ENCODE measurements at places on chromosomes 2 and 18.

DNA sequence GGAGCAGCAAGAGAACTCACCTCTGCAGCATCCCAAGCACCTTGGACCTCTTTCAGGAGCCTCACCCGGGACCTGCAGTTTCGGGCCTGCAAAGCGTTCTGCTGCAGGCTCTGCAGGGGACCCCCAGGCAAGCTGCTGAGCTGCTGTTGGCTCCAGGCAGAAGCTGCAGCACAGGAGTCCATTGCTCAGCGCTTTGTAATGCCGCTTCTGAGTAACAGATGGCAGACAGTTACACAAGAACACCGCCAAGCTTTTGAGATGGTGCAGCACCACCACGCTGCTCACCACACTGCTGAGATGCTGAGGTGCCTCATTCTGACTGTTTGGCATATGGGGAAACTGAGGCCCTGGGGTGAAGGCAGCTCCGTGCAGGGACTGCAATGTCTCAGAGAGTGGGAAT lies 1.9 kb upstream of the GALNT14 start:
- DNase-seq = no peak

GRCh38 chr2:68418855-68419254 lies 48.2 kb downstream of the FBXO48 start:
- no peak for DNase-seq

DNA sequence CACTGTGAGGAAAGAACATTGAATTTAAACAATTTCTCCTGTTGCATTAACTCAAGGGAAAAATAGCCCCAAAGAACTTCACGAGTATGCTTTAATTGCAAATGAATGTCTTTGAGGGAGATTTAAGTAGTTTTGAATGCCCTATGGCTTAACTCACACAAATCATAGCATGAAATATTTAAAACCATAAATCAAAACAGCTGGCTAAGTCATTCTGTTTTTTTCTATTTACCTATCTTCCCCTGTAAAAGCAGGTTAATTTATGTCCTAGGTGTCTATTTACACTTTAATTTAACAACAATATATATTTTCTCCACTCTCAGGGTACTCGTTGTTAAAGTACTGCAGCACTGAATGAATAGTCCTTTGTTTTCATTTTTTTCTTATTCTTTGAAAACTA lies 118.8 kb upstream of the PIEZO2 start:
- DNase-seq = no peak

GRCh38 chr2:127961729-127962128 lies 66.1 kb downstream of the SAP130 start:
- no peak for DNase-seq

DNA sequence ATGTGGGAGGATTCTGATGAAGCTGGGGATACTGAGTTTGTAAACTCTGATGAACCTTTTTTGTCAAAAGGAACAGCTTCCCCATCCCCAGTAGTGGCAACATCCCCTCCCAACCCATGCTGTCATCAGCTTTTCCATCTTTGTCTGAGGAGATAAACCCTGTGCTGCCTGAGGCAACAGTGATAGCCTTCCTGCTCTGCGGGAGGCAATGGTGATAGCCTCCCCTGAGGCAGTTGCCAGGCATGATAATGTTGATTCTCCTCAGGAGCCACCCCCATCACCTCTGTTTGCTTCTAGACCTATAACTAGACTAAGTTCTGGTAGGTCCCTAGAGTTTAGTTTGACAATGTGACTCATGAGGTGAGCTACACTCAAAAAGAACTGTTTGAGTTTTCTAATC lies 97.5 kb downstream of the ERBB4 start:
- no peak for DNase-seq

DNA sequence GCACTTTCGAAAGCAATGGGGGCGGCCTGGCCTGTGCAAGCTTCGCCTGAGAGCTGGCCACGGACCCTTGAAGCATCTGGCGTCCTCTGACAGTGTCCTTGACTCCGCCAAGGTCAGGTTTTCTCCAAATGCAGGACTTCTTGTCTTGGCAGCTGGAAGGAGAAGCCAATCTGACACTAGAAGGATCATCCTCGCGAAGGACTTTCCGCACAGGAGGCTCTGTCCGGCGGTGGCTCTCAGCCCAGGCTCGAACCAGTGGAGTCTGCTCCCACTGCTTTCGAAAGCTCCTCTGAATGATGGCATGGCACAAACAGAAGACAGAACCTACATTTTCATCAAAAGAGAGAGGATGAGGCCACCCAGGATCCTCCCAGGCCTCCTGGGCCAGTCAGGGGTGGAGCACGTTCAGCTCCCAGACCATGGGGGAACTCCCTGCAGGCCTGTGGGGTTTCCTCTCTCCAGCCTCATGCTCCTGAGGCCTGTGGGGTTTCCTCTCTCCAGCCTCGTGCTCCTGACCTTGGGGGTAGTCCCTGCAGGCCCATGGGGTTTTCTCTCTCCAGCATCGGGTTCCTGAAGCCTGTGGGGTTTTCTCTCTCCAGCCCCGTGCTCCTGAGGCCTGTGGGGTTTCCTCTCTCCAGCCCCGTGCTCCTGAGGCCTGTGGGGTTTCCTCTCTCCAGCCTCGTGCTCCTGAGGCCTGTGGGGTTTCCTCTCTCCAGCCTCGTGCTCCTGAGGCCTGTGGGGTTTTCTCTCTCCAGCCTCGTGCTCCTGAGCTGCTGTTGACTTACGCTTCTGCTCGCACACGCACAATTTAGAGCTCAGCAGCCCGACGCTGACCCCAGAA lies 396.5 kb upstream of the SALL3 start:
- no peak for DNase-seq

DNA sequence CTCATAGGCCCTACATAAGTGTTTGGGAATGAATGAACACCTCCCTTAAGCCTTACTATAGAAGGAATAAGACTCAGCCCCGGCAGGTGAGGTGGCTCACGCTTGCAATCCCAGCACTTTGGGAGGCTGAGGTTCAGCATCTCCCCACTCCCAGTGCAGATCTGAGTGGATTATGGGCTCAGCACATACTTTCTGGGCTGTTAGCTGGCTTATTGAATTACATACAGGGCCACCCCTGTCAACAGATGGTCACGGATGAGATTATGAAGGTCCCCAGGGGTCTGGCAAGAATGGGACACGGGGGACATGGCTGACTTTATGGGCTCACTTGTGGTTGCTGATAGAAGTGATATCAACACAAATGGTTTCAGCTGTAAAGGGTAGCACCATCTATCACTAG lies 322.3 kb downstream of the TSN start:
- DNase-seq = no peak

DNA sequence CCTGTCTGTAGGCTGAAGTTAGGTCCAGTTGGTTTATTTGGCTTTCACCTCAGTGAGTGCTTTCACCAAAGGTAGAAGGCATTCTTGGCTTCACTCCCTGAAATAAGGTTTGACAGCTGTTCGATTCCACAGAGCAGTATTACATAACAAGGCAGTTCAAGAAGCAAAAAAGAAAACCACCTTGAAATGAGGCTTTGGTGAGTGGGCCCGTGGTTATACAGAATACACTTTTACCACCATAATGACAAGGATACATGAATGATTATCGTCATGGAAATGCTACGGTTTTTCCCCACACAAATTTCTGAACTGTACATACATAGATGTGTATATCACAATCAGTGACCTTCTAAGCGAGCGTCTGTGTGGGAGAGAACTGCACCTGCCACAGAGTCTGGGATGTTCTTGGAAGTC lies 80.0 kb upstream of the CHRNA1 start:
- DNase-seq = peak; percentile 26

- no peak for DNase-seq
Measured at GRCh38 chr2:199739413-199740110, 111.4 kb downstream of the FTCDNL1 start.

DNA sequence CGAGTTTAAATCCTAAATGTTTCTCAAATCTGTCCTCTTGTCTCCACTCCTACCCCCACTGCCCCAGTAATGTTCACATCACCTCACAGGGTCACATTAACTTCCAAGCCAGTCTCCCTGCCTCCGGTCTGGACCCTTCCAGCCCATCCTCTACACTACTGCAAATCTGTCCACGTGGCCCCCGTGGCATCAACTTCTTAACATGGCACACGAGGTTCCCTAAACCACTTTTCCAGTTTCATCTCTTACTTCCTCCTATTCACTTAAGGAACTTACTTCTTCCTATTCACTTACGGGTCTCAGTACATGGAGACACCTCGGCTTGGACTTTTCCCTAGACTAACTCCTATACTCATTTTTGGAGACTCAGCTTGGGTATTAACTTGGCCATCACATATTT lies 27.0 kb downstream of the MRPL33 start:
- no peak for DNase-seq

- DNase-seq = no peak
Measured at GRCh38 chr2:136342138-136342537, 224.2 kb upstream of the CXCR4 start.

DNA sequence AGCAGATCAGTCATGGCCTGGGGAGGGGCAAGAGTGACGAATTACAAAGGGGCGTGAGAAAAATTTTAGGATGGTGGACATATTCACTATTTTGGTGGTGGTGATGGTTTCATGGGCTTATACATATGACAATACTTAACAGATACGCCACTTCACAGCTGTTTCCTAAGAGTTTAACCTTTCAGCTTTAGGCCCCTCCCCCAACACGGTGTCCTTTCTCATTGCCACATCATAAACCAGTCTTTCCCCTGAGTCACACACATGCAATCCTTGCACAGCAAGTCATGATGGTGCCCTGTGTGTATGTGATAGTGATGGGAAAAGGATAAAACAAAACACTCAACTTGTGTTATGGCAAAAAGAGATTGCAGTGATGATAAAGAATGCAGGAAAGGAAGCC lies 47.6 kb upstream of the IL1R1 start:
- no peak for DNase-seq

- no peak for DNase-seq
Measured at GRCh38 chr2:98500561-98500960, 55.9 kb downstream of the INPP4A start.

DNA sequence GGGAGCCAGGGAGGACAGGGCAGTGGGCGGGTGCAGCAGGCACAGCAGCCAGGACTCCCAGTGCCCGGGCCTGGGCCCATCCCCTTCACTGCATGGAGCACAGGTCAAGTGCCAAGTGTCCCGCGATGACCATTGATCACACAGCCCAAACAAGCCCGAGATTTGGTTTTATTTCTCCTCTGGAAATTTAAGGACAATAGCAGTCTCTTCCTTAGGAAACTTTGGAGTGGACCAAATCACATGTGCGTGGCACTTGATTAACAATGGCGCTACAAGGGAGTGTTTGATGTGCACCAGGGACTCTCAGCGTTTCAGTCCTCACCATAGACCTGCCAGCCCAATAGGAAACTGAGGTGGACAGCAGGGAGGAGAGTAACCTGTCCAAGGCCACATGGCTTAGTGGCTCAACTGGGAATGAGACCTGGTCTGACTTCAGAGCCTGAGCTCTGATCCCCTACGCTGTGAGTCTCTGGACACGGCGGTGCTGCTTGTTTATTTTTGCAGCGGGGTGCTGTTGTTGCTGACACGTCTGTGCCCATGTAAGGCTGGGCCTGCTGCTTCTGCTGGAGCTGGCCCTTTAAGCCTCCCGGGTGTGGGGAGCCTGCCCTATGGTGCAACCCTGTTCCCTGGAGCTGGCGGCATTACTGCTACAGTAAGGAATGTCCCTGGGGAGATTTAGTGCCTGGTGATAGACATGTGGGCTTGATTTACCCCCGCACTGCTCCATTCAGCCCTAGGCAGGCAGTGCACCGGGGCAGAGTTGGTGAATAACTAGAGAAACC lies 194.2 kb downstream of the INHBB start:
- DNase-seq = no peak

DNA sequence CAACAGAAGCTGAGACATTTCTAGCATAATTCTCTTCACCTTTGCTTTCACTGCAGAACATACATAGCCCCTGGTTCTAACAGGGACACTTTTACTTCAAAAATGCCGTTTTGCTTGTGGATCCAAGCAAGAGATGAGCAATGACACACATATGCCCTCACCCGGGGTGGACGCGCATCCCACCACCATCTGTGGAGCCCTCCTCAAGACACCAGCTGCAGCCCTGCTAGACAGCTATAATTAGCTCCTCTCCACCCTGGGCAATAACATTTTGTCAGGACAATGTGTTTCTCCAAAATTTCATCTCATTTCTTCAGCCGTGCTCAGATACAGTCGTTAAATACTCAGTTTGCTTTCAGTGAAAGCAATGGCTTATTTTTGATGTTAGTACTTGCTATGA lies 368.7 kb upstream of the RAB6C start:
- no peak for DNase-seq

DNA sequence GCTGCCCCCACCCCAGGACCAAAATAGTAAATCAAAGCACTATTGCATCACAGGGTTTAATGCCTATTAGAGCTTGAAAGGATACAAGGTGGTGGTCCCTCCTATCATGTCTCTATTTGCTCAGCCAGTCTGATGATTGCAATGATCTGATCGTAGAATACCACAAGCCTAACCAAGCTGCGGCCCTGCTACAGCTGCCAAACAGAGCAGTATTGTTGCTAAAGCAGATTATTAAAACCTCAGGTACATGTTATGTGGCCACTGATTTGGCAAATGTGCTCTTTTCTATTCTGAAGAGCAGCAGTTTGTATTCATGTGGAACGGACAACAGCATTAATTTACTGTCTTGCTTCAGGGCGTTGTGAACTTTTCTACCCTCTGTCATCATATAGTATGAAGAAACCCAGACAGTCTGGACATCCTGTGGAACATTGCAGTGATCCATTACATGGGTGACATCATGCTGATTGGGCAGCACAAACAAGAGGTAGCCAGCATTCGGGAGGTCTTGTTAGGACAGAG lies 8.4 kb upstream of the VAPA start:
- no peak for DNase-seq

GRCh38 chr2:44955593-44956392 lies 14.3 kb downstream of the SIX3 start:
- peak; percentile 18 for DNase-seq

- DNase-seq = peak; percentile 80
Measured at GRCh38 chr2:174176898-174177297, 71.4 kb downstream of the OLA1 start.

GRCh38 chr18:35239314-35239713 lies 1.5 kb upstream of the ZNF397 start:
- DNase-seq = no peak

- no peak for DNase-seq
Measured at GRCh38 chr2:88698027-88698413, 6.5 kb downstream of the RPIA start.

GRCh38 chr2:195824478-195824877 lies 167.5 kb downstream of the SLC39A10 start:
- no peak for DNase-seq

GRCh38 chr18:23213200-23213599 lies 77.9 kb downstream of the CABLES1 start:
- no peak for DNase-seq

DNA sequence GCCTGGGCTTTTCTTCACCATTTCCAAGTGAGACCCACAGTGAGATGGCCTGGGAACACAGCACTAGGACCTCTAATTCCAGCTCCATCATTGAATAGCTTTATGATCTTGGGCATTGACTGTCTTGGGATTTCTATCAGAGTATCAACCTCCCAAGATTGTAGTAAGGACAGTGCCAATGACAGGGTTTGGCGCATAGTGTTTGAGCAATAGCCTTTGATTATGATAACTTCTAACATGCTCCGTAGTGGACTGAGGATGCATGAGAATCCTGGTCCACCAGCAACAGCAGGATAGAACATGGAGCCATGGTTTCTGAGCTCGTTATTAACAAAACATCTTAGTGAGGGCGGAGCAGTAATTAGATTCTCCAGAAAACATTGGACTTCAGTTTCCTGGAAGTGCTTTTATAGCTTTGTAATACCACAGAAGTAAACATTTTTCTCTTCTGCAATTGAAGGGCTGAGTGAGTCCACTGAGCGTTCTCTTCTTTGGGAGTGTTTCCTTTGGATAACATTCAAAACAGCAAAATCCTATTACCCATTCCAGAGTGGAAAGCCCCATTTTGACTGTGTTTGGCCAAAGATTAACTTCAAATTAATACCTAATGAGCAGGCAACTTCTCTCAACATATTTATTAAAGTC lies 63.7 kb downstream of the IL1R2 start:
- no peak for DNase-seq

GRCh38 chr2:120350801-120351320 lies 4.9 kb downstream of the INHBB start:
- DNase-seq = no peak

Data from DMS79 (cell line).